ENCODE measurements at places on chromosomes 2 and 18. TPM values are rescaled to one million over a fixed set of nuclear protein-coding genes. Genes with fewer than 3 reads are reported as not detected.

The CHRNG gene
- not detected for polyA plus RNA-seq

The IL1RN gene
- polyA plus RNA-seq: not detected

The GPR35 gene
- 0.17 TPM for polyA plus RNA-seq

The ACP1 gene
- polyA plus RNA-seq: 129 TPM

The NTSR2 gene
- polyA plus RNA-seq: not detected

The PLGLB2 gene
- polyA plus RNA-seq: 1.2 TPM

The MC5R gene
- not detected for polyA plus RNA-seq

GRCh38 chr2:28997847-28998735 lies 17.0 kb downstream of the TOGARAM2 start:
- DNase-seq: no peak

GRCh38 chr2:96869822-96870625 lies at the start of gene SEMA4C:
SEMA4C (minus strand) TSS chr2:96870080; CDS start chr2:96867886, 2,194 bp downstream.
- DNase-seq: no peak

DNA sequence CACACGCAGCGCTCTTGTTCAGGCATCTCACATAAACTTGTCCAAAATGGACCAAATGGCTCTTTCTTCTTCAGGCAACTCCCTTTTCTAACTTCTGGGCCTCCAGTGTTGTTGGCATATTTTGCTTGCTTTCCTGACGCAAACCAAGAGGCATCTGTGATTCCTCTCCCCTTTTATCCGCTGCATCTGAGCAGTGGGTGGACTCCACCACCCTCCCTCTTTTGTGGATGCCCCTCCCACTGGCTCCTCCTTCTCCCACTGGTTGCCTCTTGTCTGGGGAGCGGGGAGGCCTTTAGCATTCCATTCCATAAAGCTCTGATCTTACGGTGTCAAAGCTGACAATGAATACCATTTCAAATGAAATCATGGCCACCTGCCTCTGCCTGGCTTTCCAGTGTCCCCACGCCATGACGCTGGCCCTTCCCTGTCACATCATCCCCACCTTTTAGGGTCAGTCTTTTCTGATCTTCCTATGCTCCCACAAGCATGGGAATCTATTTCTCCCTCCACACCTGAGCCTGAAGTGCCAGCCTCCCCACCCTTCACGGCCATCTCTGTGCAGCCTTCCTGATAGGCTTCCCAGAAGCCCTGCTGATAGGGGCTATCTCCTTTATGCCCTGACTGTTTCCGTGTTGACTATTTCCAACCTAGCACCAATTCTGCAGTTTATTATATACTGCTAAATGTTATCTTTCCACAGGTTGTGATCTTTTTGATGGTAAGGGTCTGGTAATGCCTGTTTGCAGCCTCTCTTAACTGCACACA lies 51.5 kb downstream of the RPL37A start:
- DNase-seq: no peak

- DNase-seq: no peak
Observed at GRCh38 chr2:174635776-174636404, 38.3 kb upstream of the WIPF1 start.

GRCh38 chr18:63292831-63293683 lies 26.5 kb downstream of the BCL2 start:
- no peak for DNase-seq

GRCh38 chr2:30362468-30363081 lies 84.5 kb upstream of the LCLAT1 start:
- DNase-seq: no peak

GRCh38 chr2:11042841-11043240 lies 112.4 kb upstream of the SLC66A3 start:
- DNase-seq: no peak

All from BJ (cell line).